ENCODE measurements at places on chromosomes 1 and 21. TPM values are rescaled to one million over a fixed set of nuclear protein-coding genes. Genes with fewer than 3 reads are reported as not detected.

Gene FAM72A
- 3.6 TPM for polyA plus RNA-seq

Gene SPRR2B
- not detected for polyA plus RNA-seq

Gene PRAMEF14
- not detected for polyA plus RNA-seq

Gene LCE3C
- polyA plus RNA-seq = not detected

DNA sequence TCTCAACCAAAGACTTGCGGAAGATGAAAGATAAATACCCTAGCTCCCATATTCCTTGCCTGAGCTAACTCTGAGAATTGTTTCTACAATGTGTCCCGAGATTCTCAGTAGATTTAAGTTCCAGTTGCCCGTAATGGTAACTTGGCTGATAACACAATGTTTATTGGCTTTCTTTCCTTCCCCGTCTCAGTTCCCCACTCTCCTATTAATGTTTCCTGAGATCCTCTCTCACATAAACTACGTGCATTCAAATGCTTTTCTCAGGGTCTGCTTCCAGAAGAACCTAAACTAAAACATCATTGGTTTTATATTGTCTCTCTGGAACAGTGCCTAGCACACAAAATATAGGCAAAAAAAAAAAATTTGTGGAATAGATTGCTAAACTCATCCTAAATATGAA, 794.2 kb upstream of the ADGRL2 start:
- DNase-seq = no peak

DNA sequence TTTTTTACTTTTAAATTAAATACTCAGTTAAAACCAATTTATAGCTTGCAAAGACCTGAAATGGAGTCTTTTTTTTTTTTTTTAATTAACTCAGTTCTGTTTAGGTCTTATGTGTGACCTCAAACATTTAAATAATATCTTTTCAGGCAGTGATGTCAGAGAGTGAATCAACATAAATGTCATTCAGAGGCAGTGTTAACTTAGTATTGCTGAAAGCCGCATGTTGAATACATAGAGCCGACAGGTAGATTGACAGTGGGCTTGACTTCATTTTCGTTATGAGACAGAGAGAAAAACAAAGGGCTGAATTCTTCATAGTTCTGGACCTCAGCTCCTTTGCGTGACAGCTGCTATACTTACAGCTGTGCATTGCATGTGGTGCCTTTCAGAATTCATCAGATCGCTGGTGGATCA, 51.5 kb downstream of the PRDM2 start:
- no peak for DNase-seq

DNA sequence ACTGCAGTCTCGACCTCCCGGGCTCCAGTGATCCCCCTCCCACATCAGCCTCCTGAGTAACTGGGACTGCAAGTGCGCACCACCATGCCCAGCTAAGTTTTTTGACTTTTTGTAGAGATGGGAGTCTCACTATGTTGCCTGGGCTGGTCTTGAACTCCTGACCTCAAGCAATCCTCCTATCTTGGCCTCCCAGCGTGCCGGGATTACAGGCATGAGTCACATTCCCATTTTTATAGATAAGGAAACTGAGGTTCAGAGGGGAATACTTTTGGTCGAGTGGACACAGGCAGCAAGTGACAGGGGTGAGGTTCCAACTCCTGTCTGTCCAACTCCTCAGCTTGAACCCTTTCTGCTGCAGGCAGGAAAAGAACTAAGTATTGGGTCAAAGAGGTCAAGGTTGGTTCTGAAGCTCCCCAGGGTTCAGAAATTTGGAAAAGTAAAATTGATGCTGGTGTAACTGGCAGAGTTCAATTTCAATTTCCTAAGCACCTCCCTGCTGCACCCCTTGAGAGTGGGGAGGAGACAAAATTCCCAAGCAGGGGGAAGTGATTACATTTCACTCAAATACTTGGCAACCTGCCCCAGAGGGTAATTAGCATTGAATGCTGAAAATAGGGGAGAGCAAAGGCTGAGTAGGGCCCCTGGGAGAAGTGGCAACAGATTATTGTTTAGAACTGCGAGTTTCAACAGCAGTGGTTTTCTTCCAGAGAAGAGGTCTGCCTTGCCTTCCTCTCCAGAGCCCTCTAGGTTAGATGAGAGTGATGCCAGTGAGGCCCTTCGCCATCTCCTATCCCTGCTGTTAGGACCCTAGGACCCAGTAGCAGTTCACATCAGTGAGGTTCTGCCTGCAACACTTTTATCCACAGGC, 17.5 kb upstream of the ALPL start:
- no peak for DNase-seq

GRCh38 chr1:53736290-53736689, 2.7 kb downstream of the GLIS1 start:
- no peak for DNase-seq

- DNase-seq = no peak
Observed at GRCh38 chr1:156816561-156817328, at the start of gene SH2D2A. TSS of gene SH2D2A (minus strand) at chr1:156816848. CDS start at chr1:156816708, 140 bp downstream.

- peak; percentile 67 for DNase-seq
Observed at GRCh38 chr1:117695796-117696490, 90.1 kb downstream of the TENT5C start.

- DNase-seq = no peak
Observed at GRCh38 chr1:32337855-32338636, 2.0 kb upstream of the MARCKSL1 start.

GRCh38 chr1:78712467-78713051, 62.9 kb downstream of the IFI44 start:
- DNase-seq = no peak

DNA sequence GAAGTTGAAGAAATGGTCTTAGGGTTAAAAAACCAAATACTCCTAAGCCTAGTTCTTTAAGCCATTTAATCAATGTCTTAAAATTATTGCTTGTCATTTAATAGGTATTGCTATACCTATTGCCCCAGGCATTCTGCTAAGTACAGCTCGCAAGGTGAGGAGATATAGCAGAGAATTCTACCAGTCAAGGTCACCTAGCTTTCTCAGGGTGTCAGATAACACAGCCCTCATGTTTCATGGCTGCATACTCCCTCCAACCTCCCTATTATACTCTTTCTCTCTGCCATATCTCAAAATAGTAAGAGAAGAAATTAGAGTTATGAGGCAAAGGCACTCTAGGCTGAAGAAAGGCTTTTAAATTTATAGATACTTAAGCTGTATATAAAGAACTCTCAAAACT, 68.4 kb upstream of the GPR88 start:
- DNase-seq = no peak

- DNase-seq = no peak
Observed at GRCh38 chr1:26747048-26747447, 40.7 kb upstream of the PIGV start.

All from forelimb muscle (tissue), 1 donor.